ENCODE measurements at places on chromosomes 2 and 18.

GRCh38 chr2:45418532-45418931 lies 192.5 kb downstream of the SRBD1 start:
- DNase-seq, result no peak

- peak; percentile 69 for DNase-seq
Measured at GRCh38 chr2:18387441-18388206, 172.8 kb downstream of the RDH14 start.

DNA sequence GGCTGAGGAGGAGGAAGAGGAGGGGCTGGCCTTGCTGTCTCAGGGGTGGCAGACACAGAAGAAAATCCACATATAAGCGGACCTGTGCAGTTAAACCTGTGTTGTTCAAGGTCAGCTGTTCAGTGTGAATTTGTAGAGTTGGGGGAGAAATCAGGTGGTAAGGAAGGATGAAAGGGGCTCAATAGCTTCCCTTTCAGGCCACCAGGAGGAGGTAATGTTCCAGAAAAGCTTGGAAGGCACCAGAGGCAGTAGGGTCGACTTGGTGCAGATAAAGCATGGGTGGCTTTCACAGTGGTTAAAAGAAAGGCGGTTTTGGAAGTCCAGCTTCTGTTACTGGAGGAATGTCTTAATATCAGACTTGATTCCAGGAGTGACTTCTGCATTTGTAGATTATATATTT lies 167.4 kb downstream of the THSD7B start:
- peak; percentile 1 for DNase-seq

DNA sequence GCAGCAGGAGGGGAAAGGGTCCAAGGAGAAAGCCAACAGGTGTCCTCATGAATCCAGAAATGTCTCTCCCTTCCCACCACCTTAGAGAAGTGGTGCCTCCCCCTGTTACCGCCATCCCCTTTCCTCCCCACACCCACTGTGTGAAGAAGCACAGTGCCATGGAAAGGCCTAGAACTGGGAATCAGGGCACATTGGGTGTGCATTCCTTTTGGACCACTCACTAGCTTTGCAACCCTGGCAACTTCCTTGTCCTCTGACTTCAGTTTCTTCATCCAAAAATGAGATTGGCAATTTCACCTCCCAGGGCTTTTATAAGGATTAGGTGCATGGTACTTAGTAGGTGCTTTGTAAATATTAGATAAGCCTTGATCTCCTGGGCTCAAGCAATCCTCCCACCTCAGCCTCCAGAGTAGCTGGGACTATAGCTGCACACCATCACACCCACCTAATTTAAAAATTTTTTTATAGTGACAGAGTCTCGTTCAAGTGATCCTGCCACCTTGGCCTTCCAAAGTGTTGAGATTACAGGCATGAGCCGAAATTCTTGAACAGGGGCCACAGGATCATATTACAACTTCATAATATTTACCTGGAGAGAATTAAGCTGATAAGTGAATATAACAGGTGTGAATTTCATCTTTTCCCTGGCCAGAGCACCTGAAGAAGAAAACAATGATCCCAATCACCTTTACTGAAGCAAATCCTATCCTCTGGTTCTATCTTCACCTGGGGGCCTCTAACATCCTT lies 97.9 kb upstream of the TAF1B start:
- peak; percentile 39 for DNase-seq

GRCh38 chr2:231627384-231628120 lies 34.9 kb downstream of the TEX44 start:
- no peak for DNase-seq

GRCh38 chr2:205700331-205701132 lies 18.2 kb downstream of the NRP2 start:
- DNase-seq, result peak; percentile 96

DNA sequence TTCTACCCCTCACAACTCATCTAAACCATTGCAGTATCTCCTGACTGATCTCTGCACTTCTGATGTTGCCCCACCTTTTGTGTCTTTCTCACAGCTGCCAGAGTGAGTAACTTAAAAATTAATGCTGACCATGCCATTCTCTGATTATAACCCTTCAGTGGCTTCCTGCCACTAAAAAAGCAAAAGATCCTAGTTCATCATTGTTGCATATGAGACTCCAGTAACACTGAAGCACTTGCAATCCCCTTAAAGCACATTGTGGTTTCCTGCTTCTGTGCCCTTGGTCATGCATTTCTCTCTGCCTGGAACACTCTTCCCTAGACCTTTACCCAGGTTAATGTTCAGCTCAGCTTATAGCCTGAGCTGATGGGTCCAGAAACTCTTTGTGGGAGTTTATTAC lies 95.1 kb upstream of the WDSUB1 start:
- DNase-seq, result peak; percentile 4

Measured in M059J (cell line).